Activated CD8-positive, alpha-beta memory T cell treated with anti-CD3 and anti-CD28 coated beads for 4 hours (primary cell): ENCODE measurements at places on chromosomes 11 and 22.

DNA sequence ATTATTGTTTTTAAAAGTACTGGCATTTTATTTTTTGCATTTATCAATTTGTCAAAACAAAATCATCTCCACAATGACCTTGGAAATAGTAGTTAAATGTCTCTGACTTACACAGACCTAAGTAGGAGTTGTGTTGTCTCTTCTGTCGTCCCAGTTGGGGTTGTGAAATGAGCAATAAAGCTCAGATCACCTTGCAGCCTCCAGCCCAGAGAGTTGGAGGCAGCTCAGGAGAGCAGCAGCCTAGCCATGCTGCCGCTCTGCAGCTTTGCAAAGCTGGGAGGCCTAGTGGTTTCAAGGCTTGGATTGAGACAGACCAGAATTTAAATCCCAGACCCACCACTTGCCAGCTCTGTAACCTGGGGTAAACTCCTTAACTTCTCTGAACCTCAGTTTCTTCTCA lies 65.2 kb upstream of the CRYBB3 start:
- no peak for DNase-seq

- DNase-seq, result no peak
Measured at GRCh38 chr11:73875840-73876239, 806 bp downstream of the COA4 start.

GRCh38 chr11:134840945-134841344 lies 428.9 kb upstream of the B3GAT1 start:
- no peak for DNase-seq

GRCh38 chr11:49432242-49432848 lies 223.9 kb upstream of the FOLH1 start:
- DNase-seq, result no peak
